Right cardiac atrium (tissue), 5 donors: ENCODE measurements at places on chromosomes 6 and 20. TPM values are rescaled to one million over a fixed set of nuclear protein-coding genes. Genes with fewer than 3 reads are reported as not detected.

Gene FAM217A
- not detected for polyA plus RNA-seq

Gene CLPSL2
- polyA plus RNA-seq = not detected

Gene SLC22A7
- polyA plus RNA-seq = not detected

Gene SLC32A1
- polyA plus RNA-seq = not detected

Gene DEF6
- 1.3 TPM for polyA plus RNA-seq

Gene GSTA4
- polyA plus RNA-seq = 16.8 TPM

Gene SLCO4A1
- polyA plus RNA-seq = 15.5 TPM

Gene C4B
- polyA plus RNA-seq = 41.2 TPM

Gene PXDC1
- polyA plus RNA-seq = 23.7 TPM

Gene FBXO30
- 6.7 TPM for polyA plus RNA-seq

Gene CPXM1
- polyA plus RNA-seq = 1.3 TPM

Gene ADGRF4
- polyA plus RNA-seq = 0.09 TPM

Gene TTLL9
- 0.14 TPM for polyA plus RNA-seq

Gene FRK
- 1.00 TPM for polyA plus RNA-seq

Gene MAS1
- 0.02 TPM for polyA plus RNA-seq

Gene MEP1A
- not detected for polyA plus RNA-seq

Gene DPPA5
- not detected for polyA plus RNA-seq
